ENCODE measurements at places on chromosomes 2 and 18.

GRCh38 chr18:38115201-38115600 is 549.6 kb upstream of the CELF4 start:
- no peak for DNase-seq

- DNase-seq: no peak
Measured at GRCh38 chr2:127707890-127708648, 6.8 kb downstream of the SFT2D3 start.

- DNase-seq: peak; percentile 15
Measured at GRCh38 chr18:58615140-58616132, 13.5 kb downstream of the ALPK2 start.

DNA sequence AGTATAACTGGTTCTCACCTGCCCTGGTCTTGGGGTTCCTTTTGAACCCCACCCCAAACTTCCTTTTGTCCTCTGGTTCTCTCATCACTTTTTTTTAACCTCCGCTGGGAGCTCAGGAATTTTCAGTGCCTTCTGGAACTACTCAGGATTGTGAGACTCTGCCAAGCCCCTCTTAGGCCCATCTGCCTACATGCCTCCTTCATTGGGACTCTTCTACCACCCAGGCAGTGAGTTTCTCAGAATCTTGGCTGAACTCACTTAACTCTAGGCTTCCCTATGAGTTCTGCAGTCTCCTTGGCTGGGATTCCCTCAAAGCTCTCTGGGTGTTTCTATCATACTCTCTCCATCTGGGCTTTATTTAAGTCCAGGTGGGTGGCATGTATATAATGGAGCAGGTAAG is 86.3 kb downstream of the MDH1 start:
- no peak for DNase-seq

DNA sequence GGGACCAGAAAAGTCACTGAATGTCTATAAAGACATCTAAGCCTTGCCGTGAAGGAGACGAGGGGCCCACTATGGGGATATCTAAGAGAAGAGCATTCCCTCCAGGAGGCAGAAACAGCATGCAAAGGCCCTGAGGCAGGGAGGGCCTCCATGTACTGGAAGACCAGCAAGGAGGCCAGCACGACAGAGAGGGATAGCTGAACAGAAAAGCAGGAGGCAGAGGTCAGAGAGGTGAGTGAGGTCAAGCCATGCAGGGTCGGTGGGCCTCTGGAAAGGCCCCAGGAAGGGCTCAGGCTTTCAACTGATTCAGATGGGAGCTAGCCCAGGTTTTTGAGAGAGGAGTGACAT is 5.7 kb downstream of the TRABD2A start:
- DNase-seq: no peak

DNA sequence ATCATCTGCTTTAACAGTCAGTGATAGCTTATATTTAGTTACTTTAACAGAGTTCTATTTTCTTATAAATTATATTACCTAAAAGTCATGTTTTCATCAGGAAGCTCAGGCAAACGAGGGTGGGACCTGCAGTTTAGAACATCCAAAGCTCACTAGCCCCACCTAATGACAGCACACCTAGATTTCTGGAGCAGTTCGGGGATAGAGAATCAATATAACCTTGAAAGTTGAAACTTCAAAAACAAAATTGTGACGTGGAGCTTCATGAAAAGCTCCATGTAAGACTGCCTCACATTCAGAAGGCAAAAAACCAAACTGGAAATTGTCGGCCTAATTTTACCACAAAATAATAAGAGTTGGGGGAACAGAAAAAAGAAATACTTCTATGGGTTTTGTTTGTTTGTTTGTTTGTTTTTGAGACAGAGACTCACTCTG is 185.9 kb upstream of the CCDC150 start:
- no peak for DNase-seq

GRCh38 chr2:185796758-185797157 is 58.2 kb downstream of the FSIP2 start:
- no peak for DNase-seq

- no peak for DNase-seq
Measured at GRCh38 chr2:24822049-24822706, 29.0 kb downstream of the CENPO start.

GRCh38 chr18:57581301-57581934 is 5.1 kb downstream of the FECH start:
- peak; percentile 39 for DNase-seq

DNA sequence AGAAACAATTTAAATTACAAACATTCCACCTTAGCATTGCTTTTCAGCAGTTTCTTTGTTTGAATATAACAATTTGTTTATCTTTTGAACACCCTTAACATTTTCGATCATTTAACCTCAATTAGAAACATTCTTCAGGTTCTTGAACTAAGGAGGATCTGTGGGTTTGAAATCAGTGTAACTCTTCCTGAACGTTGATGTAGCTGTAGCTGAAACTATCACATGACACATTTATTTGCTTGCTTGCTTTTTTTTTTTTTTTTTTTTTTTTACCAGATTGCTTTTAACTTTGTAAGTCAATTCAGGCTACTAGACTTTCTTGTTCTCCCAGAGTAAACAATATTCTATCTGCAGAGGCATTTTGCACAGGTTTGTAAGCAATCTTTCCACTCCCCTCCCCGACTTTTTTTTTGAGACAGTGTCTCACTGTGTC is 47.6 kb downstream of the GPD2 start:
- DNase-seq: no peak

- no peak for DNase-seq
Measured at GRCh38 chr2:38174131-38174530, 98.2 kb upstream of the CYP1B1 start.

DNA sequence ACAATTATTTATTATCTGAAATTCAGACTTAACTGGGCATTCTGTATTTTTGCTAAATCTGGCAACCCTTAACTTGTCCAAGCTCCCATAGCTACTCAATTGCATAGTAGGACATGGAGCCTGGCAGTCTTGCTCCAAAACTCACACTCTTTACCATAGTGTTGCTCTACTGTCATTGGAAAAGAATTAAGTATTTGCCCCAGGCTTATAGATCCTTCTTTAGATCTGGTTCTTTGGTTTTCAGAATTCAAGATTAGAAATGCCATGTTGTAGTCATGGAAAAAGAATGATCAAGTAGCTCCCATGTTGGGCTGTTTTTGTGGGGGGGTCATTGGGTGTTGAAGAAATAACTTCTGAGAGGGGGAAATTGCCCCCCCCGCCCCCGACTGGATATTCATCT is 240.9 kb downstream of the WDPCP start:
- no peak for DNase-seq

GRCh38 chr2:10305715-10306114 is 3.0 kb downstream of the HPCAL1 start:
- no peak for DNase-seq

DNA sequence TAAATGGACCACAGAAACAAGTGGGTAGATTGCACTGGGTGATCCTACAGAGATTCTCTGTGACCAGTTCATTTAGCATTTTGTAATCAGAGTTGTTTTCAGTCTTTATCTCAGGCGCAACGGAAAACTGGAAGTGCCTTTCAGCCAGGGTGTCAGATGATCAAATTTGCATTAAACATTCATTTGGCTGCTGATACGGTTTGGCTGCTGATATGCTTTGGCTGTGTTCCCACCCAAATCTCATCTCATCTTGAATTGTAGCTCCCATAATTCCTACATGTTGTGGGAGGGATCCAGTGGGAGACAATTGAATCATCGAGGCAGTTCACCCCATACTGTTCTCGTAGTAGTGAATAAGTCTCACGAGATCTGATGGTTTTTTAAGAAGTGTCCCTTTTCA is 1396.1 kb upstream of the TMEFF2 start:
- no peak for DNase-seq

DNA sequence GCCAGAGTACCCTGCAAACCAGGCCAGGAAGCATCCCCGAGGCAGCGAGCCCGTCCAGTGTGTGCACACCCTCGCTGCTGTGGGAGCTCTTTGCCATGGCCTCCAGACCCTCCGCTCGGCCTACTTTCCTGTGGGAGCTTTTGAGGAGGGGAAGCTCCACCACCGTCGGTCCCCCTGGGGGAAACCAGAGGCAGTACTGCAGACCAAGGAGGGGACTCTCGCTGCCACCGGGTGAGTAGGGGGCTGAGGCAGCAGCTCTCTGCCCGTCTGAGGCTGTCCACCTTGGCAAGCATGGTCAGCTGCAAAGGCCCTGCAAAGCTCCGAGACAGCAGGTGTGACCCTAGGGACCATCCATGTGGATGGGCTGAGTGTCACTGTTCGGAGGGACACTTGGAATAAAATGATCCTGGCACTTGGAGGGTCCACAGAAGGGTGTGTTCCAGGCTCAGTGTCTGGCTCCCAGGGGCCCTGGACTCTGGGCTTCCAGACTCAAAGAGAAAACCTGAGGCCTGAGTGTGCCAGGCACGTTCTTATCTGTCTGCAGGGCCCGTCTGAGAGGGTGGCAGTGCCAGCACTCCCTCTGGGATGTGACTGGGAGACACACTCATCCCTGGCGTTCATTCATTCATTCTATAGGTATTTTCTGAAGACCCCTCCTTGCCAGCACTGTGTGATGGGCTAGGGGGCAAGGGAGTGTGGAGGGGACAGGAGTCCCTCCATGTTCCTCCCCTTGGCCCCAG is 282.8 kb upstream of the HS6ST1 start:
- no peak for DNase-seq

DNA sequence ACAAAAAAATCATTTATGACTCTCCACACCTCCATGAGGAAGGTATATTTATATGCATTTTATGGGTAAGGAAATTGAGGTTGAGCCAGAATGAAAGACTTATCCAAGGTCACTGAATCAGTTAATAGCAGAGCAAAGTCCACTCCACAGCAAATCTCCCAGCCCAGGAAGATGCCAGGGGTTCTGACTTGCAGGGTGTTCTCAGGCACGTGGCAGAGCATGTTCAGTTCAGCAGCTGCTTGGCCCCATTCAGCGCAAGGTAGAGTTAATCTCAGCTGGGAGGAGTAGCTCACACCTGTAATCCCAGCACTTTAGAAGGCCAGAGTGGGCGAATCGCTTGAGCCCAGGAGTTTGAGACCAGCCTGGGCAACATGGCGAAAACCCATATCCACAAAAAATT is 17.8 kb upstream of the DGKD start:
- DNase-seq: no peak

GRCh38 chr2:43028188-43028587 is 198.2 kb downstream of the ZFP36L2 start:
- no peak for DNase-seq

DNA sequence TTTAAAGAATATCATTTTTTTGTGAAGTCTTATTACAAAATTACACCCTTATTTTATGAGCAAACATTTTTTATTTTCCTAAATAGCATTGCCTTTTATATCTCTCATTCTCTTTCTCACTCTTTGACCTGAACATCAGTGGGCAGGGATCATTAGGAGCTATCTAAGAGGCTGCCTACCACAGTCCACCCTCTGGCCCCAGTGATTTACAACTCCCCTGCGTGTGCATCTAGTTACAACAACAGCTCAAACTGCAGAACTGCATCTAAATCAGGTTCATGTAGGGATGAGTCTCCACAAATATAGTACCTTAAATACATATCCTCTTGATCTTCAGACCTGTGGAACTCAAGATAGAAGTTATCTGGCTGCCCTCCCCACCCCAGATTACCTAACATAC is 172.4 kb upstream of the CXCR4 start:
- DNase-seq: no peak

DNA sequence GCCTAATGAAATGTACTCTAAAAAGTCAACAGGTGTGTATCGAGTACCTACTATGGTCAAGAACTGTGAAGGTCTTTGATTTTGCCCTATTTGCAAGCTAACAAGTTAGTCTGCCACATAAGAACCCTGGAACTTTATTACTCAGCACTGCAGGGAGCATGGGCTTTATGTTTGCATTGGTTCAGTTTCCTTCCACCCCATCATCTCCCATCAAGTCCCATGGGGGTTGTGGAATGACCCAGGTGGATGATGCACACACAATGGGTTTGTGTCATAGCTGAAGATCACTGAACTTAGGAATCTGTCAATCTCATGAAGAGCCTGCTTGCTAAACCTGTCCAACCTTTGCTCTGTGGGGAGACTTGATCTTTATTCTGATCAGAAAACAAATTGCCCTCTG is 265.5 kb downstream of the RPRM start:
- no peak for DNase-seq

DNA sequence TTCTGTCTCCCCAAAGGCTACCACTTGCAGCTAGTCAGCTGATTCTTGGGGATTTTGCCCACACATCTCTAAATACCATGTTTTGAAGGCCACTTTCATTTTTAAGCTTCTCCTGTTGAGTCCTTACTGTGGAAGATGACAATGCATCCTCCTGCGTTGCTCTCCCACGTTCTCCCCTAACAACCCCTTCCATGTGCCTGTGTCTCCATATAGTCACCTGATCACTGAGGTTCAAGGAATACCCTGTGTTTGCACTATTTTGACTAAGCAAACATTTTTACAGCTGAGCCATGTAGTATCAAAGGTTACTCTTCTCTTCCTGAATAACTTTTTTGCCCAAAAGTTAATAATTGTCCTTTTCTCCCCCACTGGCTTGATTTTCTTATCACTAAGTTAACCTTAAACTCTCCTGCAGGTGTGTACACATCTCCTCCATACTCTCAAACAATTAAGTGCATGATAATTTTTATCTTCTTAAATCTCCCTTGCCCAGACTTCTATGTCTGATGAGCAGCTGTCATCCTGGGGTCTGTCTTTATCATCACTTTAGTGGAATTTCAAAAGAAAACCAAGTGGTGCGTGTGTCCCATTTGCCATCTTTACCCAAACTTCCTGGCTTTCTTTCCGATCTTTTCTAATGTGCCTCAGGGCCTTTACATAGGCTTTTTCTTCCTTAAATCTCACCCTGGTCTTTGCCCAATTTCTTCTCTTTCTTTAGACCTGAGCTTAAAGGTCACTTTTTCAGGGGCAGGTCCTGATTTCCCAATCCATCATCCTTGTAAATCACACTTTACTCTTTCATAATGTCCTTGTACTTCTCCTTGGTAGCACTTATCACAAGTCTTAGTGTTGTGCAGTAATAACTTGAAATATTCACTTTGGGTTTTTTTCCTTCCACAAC is 85.2 kb upstream of the SPATS2L start:
- no peak for DNase-seq

DNA sequence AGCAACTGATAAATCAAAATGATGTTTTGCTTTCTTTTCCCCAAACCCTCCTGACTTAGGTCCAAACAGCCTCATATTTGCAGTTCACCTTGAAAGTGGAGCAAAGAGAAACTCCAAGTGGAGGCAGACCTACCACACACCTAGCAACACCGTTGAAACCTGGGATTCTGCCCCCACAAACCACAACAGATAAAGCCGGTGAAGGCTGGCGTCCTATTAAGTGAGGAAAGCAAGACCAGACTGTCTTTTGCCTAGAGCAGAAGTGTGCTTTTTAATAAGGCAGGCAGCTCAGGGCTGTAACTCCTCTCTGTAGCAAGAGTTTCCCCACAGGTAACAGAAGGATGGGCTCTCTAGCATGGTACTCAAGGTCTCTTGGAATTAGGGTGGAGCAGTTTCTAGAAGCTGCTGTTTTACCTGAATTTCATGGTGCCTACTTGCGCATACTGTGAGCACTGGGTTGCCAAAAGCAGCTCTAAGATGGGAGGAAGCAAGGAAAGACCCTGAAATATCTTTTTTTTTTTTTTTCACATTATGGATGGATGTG is 336.9 kb downstream of the BCL11A start:
- no peak for DNase-seq

- DNase-seq: no peak
Measured at GRCh38 chr2:104043864-104044263, 810.1 kb upstream of the POU3F3 start.

GRCh38 chr18:3256693-3257626 is 5.0 kb upstream of the MYL12B start:
- no peak for DNase-seq

Data from GM18507 (cell line).